ENCODE measurements at places on chromosomes 7 and 10.

DNA sequence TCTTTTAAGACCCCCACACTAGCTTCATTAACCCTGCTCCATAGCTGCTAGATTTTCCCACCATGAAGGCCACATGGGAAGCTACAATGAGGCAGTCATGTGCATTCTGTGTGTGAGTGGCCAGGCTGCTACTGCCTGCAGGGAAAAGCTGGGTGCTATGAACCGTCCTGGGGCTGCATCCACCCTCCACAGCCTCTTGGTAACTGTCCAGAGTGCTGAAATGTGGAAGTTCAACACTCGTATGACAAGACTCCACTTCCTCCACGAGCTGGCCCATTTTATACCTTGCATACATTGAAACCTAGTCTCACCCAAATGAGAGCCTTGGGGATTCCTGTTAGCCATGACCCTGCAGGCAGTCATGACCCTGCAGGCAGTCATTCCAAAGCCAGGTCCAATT, 59.4 kb downstream of the CUZD1 start:
- H3K4me3 ChIP-seq: no peak overlapping the region
- H3K27me3 ChIP-seq: no peaks in the 10 kb centered on the region
- H3K27ac ChIP-seq: no peak overlapping the region
- no peak for DNase-seq

- H3K36me3 ChIP-seq: no peaks in the 10 kb centered on the region
- H3K27ac ChIP-seq: no peak overlapping the region
- H3K27me3 ChIP-seq: no peaks in the 10 kb centered on the region
Observed at GRCh38 chr10:88330174-88330573, 252.9 kb downstream of the RNLS start.

- no peaks in the 10 kb centered on the region for H3K36me3 ChIP-seq
- no peak for DNase-seq
- peaks cover 29% of the 10 kb centered on the region for H3K4me1 ChIP-seq
Observed at GRCh38 chr10:121662945-121663917, 65.0 kb upstream of the FGFR2 start.

- H3K27me3 ChIP-seq: no peaks in the 10 kb centered on the region
- H3K36me3 ChIP-seq: no peaks in the 10 kb centered on the region
- DNase-seq: no peak
- no peak overlapping the region for H3K27ac ChIP-seq
Observed at GRCh38 chr10:88033385-88033784, 170.0 kb downstream of the PTEN start.

DNA sequence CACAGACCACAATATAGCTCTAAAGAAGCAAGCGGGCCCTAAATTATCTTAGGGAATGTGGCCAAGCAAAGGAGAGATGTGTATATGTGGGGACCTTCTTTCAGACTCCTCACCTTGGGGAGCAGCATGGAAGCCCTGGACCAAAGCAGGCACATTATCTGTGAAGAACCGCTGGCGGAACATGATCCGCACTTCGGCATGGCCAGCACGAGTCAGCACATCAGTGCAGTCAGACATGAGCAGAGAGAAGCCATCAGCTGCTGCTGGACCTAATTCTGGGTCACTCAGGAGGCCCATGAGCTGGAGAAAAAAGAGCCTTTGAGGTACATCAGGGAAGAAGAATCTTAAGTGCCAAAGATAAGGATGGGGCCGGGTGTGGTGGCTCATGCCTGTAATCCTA, 14.0 kb downstream of the ZDHHC16 start:
- H3K27me3 ChIP-seq: no peaks in the 10 kb centered on the region
- H3K36me3 ChIP-seq: peaks cover 89% of the 10 kb centered on the region
- H3K4me3 ChIP-seq: no peak overlapping the region
- H3K4me1 ChIP-seq: peaks cover 20% of the 10 kb centered on the region
- H3K27ac ChIP-seq: no peak overlapping the region

DNA sequence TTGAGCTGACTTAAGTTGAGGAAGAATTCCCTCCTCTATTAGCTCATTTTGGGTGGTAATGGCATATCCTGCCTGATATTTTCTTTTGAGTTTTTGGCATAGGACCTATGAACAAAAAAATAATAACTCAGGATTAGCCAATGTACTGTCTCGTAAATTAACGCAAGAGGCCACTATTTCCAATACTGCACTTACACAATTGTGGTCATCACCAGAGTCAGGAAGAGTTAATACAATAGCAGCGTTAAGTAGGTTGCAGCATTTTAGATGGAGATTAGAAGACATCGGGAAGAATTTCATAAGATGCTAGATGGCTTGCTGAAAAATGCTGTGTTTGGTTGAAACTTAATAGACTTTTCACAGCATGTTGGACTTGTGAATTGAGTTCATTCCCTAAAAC, 36.4 kb downstream of the ANTXRL start:
- no peaks in the 10 kb centered on the region for H3K27me3 ChIP-seq
- no peak overlapping the region for H3K4me3 ChIP-seq
- H3K4me1 ChIP-seq: no peaks in the 10 kb centered on the region
- no peak for DNase-seq
- H3K27ac ChIP-seq: no peak overlapping the region

All from vagina (tissue), 2 donors.